CD14-positive monocyte (primary cell): ENCODE measurements at places on chromosomes 6 and 20.

- no peak for DNase-seq
Measured at GRCh38 chr6:80442366-80442765, 335.9 kb downstream of the BCKDHB start.

- DNase-seq = no peak
Measured at GRCh38 chr20:61731363-61732181, 334.1 kb downstream of the TAF4 start.

DNA sequence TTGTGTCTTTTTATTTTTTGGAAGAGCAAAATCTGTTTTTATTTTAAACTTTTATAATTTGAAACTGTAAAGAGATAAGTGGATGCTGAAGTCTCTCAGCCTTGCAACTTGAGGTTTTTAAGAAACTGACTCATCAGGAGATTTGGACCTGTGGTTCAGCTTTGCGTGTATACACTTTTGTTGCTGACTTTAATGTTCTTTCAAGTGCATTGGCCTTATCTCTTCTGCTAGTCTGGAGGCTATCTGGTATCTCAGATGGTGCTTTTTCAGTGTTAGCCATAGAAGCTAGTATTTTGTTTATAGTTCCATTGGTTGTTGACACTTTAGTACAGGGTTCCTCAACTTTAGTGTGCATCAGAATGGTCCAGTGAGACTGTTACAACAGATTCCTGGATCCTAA, 504.0 kb upstream of the SPTLC3 start:
- DNase-seq = no peak

GRCh38 chr6:130969166-130969565, 93.9 kb downstream of the EPB41L2 start:
- no peak for DNase-seq

- no peak for DNase-seq
Measured at GRCh38 chr6:42331019-42331418, 113.4 kb upstream of the MRPS10 start.

- peak; percentile 87 for DNase-seq
Measured at GRCh38 chr6:225121-225721, 67.1 kb upstream of the DUSP22 start.

- no peak for DNase-seq
Measured at GRCh38 chr6:34661357-34661756, 35.2 kb downstream of the ILRUN start.
